Stimulated activated CD8-positive, alpha-beta memory T cell treated with anti-CD3 and anti-CD28 coated beads, Interleukin-7, amount 100 ng/mL, for 4 hours (primary cell): ENCODE measurements at places on chromosomes 7 and 10.

- DNase-seq, result no peak
Measured at GRCh38 chr7:21542891-21543527, at the start of gene DNAH11. DNAH11 (plus strand) TSS chr7:21543039; CDS start chr7:21543246, 207 bp downstream.

DNA sequence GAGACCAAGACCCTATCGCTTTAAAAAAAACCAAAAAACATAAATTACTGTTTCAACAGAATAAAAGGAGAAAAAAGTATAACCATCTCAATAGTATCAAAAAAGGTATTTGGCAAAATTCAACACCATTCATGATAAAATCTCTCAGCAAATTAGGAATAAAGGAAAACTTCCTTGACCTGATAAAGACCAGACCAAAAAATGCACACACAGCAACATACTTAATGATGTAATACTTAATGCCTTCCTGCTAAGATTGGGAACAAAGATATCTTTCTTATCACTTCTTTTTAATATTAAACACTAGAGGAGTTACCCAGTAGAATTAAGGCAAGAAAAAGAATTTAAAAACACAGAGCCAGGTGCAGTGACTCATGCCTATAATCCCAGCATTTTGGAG, 79.3 kb downstream of the CNOT4 start:
- no peak for DNase-seq

- DNase-seq, result no peak
Measured at GRCh38 chr10:2469802-2470201, 597.5 kb upstream of the PFKP start.

GRCh38 chr10:99280472-99280871, 44.8 kb upstream of the HPSE2 start:
- no peak for DNase-seq

GRCh38 chr7:42082144-42082543, 154.9 kb downstream of the GLI3 start:
- no peak for DNase-seq

GRCh38 chr10:116960066-116960776, 44.8 kb downstream of the SHTN1 start:
- DNase-seq, result no peak

GRCh38 chr7:140053812-140054539, 8.8 kb downstream of the PARP12 start:
- DNase-seq, result no peak

- no peak for DNase-seq
Measured at GRCh38 chr10:122341141-122341810, 33.2 kb upstream of the PLEKHA1 start.

GRCh38 chr7:149822353-149822943, 15.7 kb upstream of the ZNF862 start:
- no peak for DNase-seq

- DNase-seq, result no peak
Measured at GRCh38 chr10:49629431-49629881, 15.6 kb downstream of the CHAT start.

DNA sequence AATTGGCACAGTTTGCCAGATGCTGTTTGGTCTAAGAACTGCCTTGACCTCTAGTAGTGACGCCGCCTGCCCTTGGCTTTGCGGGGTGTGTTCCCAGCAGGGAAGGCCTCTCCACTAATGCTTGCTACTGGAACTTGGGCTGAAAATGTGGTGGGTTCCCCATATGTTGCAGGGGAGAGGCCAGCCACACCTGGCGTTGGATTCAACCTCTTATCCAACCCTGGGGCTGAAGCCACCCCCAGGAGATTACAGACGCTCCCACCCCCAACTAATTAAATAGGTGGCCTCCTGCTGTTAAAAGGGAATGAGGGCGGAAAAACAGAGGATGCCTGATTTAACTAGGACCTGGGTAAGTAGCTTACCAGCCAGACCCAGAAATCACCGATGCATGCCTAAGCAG, 19.2 kb upstream of the ATOH7 start:
- no peak for DNase-seq

- DNase-seq, result no peak
Measured at GRCh38 chr7:89928451-89928850, 225.8 kb upstream of the STEAP1 start.

- DNase-seq, result no peak
Measured at GRCh38 chr10:114262496-114262895, 23.4 kb downstream of the VWA2 start.

- no peak for DNase-seq
Measured at GRCh38 chr10:119818889-119819270, 53.8 kb downstream of the MCMBP start.

GRCh38 chr7:31850066-31850465, 163.1 kb downstream of the PPP1R17 start:
- DNase-seq, result no peak

DNA sequence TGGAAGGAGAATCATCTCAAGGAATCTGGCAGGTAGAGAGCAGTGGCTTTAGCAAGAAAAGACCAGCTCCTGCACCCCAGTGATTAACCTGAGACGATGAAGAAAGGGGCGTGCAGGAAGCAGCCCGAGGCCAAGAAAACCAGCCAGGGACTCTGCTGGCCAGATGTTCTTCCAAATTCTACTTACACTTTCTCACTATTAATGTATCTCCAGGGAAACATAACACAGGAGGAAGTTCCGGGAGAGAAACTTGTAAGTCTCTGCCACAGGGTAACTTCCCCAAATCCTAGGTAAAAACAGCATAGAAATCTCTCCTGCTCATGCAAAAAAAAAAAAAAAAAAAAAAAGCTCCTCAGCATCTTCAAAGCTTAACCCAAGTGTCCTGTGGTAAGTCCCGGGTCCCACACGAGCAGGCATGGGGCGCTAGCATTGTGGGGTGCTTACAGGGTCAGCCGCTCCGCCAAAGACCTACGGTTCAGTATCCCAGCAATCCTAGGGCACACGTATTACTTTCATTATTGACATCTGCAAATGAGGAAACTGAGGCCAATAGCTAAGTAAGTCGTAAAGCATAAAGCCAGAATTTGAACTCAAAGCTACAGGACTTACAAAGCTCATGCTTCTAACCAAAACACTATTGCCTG, 97.2 kb upstream of the GNA12 start:
- no peak for DNase-seq

DNA sequence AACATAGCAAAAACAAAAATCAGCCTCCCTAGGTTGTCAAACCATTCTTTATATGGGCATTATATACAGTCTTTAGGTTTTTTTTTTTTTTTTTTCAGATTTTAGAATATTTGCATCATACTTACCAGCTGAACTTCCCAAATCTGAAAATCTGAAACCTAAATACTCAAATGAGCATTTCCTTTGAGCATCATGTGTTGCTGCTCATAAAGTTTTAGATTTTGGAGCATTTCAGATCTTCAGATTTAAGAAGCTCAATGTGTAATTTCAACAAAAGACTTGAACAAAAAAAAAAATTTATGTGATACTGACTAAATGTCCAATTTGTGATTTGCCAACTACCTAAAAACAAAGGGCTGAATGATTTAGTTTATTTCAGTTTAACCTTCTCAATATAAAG, 13.6 kb downstream of the FAM3C start:
- DNase-seq, result no peak

DNA sequence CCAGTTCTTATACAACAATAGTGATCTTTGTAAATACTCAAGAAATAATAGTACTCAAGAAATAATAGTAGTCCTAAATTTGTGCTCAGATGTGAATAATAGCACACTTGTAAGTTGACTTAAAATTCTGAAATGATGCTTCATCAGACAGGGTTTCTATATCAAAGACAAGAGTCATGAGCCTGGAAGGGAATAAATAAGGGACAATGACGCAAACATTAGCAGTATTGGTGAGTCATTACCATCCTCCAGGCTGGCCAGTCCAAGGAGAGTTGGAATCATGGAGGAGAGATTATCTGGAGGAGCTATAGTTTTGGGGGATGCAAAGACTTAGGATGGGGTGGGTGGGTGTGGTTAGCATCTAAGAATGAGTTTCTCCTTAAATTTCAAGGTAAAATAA, 6.1 kb upstream of the SH3PXD2A start:
- no peak for DNase-seq

- DNase-seq, result no peak
Measured at GRCh38 chr10:29816801-29817558, 182.2 kb upstream of the SVIL start.

DNA sequence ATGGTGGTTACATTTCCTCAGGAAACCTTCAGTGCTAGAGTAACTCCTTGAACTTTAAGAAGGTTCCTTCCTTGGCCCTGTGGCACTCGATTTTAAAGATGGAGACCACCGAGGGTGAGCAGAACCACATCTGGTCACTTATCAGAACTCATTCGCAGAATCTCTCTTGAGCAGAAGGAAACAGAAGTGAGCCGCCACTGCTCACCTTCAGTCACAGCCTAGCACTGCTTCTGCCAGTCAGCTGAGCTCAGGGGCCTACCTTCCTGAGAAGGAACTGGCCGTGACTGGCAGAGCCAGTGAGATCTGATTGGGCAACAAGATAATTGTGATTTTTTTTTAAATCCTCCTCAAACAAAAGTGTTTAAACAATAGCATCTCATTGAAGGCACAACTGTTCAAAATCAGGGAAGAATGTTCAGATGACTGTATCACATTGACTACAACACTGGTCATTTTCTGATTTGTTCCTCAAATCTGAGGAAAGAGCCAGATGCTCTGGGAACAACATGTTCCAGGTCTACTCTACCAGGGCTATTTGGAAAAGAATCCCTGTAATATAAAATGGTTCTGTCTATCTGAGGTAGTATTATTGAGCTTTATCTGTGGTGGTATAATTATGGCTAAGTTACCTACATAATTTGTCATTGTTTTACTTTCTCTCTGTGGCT, 2.7 kb upstream of the SYPL1 start:
- DNase-seq, result no peak

DNA sequence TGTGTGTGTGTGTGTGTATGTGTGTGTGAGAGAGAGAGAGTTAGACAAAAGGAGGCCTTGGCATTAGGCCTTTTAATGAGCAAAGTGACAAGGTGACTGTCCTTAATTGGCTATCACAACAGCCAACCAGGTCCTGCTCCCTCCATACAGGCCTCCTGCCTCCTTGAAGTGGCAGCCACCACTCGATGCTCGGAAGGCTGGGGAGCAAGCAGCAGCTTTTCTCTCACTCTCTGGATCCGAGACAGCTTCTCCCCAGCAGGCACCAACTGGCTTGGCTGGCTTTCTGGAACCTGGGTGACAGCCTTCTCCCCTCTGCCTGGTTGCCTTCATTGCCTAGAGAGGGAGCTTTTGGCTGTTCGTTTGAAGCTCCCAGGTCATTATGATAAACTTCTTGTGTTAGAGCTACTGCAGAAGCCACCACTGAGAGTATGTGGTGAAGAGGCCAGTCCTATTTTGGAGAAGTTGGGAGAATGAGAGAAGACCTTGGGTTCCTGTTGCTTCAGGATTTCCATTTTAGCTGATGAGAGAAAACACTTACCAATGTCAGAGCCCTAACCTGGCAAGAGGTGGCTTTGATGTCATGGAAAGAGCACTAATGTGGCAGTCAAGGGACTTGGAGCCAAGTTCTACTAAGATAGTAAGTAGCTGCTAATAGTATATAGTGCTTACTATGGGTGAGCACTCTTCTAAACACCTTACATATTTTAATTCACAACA, 37.6 kb downstream of the RPS24 start:
- no peak for DNase-seq

DNA sequence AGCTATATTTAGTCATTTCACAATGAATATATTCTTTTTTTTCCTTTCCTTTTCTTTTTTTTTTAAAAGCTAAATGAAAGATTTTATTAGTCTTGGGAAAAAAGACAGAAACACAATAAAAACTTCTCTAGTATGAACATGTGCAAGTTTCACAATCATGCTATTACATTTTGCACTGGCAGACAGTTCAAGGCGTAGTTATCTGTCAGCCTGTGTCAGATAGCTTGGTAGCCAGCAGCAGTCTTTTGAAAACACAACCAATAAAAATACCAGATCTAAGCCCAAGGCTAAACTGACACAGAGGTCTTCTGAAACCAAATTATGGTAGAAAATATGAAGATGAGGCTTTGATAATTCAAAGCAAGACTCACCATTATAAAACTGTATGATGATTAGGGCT, 205.8 kb upstream of the TEX47 start:
- DNase-seq, result no peak

- no peak for DNase-seq
Measured at GRCh38 chr10:32471232-32471631, 25.3 kb downstream of the CCDC7 start.

GRCh38 chr7:92727755-92728154, 108.6 kb downstream of the CDK6 start:
- no peak for DNase-seq

DNA sequence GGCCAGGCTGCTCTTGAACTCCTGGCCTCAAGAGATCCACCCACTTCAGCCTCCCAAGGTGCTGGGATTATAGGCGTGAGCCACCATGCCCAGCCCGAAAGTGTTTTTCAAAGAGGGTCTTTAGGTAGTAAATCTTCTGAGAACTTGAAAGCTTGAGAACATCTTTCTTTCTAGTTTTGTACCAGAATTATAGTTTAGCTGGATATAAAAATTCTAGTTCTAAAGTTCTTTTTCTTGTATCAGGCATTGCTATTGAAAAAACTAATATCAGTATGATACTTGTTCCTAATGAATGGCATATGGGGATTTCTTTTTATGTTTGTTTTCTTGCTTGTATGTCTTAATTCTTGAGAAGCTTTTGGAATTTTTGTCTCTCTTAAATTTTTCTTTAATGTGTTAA, 43.2 kb downstream of the TLX1 start:
- no peak for DNase-seq

GRCh38 chr7:149216402-149216801, 21.1 kb downstream of the ZNF282 start:
- no peak for DNase-seq

DNA sequence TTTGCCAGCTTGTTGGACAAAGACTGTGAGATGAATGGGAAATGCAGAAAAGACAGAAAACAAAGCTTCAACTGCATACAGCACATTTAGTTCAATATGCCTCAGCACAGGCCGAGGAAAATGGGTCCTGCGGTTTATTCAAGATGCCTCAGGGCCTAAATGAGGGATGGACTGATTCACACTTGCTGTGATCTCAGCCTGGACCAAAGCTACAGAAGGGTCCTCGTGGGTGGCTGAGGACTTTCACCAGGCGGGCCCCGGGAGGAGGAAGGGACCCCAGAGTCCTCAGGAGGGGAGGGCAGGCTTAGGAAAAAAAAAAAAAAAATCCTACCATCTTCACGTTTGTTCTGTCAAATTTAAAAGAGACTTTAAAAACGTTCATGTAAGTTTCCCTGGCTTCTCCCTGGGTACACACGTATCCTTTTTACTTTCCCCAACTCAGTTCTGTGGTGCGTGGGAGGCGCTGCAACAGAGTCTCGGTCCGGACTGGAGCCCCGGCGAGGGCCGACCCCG, 624 bp upstream of the ZNF783 start:
- DNase-seq, result no peak

GRCh38 chr7:44602576-44602910, 3.9 kb upstream of the OGDH start:
- no peak for DNase-seq

DNA sequence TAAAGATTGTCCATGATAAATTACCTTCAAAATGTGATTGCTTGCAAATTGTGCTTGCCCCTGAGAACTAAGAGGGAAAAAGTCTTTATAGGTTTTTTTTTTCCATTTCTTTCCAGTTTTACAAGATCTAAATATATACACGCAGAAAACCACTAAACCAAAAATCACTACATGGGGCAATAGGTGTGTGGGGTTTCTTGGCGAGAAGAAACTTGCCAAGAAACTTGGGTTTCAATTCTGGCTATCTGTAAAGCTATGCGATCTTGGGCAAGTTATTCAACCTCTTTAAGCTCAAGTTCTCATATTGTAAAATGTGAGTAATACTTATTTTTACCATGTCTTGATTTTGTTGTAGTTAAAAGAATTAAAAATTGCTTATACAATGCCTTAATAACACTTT, 17.0 kb downstream of the CUBN start:
- DNase-seq, result no peak

GRCh38 chr7:70356787-70357328, 758.6 kb downstream of the AUTS2 start:
- no peak for DNase-seq
